IMR-90 (cell line): ENCODE measurements at places on chromosomes 4 and X. TPM values are rescaled to one million over a fixed set of nuclear protein-coding genes. Genes with fewer than 3 reads are reported as not detected.

The DCAF12L1 gene
- total RNA-seq, result not detected in 2 replicates

The GAGE12J gene
- total RNA-seq, result not detected in 2 replicates

The TIGD4 gene
- total RNA-seq, result not detected in 2 replicates

The TREX2 gene
- total RNA-seq, result 0.36 and 0.56 TPM in 2 replicates

The FRG2 gene
- not detected in 2 replicates for total RNA-seq

The AGTR2 gene
- not detected in 2 replicates for total RNA-seq

The PPARGC1A gene
- total RNA-seq, result under 0.01 TPM in 2 replicates

The GALNTL6 gene
- under 0.01 TPM in 1 of 2 replicates, not detected in the other for total RNA-seq

The SHOX gene
- not detected in 2 replicates for total RNA-seq

The C4orf51 gene
- not detected in 2 replicates for total RNA-seq

The PAGE2 gene
- total RNA-seq, result not detected in 2 replicates

The LEF1 gene
- total RNA-seq, result 0.56 and 1.8 TPM in 2 replicates

The RBM46 gene
- total RNA-seq, result not detected in 2 replicates

The NEUROG2 gene
- not detected in 2 replicates for total RNA-seq

The SLC9A6 gene
- total RNA-seq, result 19.0 and 25.0 TPM in 2 replicates

The TMPRSS11F gene
- total RNA-seq, result not detected in 2 replicates

The CLCN4 gene
- total RNA-seq, result 3.9 and 4.5 TPM in 2 replicates

- DNase-seq, result no peak
Observed at GRCh38 chrX:10619425-10620046, 849 bp downstream of the MID1 start.

GRCh38 chrX:30577362-30577991 lies at the start of gene TASL:
TSS of gene TASL (minus strand) at chrX:30577766. CDS start at chrX:30560355, 17,411 bp downstream.
- DNase-seq, result no peak

GRCh38 chr4:33054161-33054560 lies 2334.0 kb downstream of the PCDH7 start:
- DNase-seq, result no peak

DNA sequence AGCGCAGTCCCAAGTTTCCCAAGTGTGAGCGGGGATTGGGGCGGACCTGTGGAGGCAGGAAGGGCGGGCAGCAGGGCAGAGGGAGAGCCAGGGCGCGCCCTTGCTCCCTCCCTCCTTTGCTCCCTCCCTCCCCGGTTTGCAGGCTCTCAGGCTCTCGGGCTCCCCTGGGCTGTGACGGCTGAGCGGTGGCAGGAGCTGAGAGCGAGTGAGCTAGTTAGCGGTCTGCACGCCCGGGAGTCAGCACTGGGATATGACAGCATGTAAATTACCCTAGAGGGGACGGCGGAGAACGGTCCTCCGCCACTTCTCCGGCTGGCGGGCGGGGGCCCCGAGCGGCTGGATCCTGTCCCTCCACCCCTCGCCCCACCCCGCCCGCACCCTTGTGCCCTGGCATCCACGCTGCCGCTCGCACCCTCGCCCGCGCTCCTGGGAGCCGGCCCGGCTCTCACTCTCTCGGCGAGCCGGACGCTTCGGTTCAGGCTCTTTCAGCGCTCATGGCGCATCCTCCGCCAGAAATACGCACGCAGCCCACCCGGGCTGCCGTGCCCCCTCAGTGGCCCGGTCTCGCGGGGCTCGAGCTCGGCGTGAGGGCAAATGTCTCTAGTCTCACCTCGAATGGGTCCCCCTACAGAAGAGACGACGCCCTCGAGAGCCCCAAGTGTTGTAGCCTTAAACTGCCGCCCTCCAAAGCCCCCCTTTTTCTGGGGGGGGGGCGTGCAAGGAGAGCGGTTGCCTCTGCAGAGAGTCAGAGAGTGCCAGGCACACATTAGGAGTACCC lies at the start of gene TSC22D3:
Gene TSC22D3 (minus strand): TSS at position 54 of the 778 bp plus-strand sequence. CDS start 368 bp downstream, outside the sequence.
- peak; percentile 33 for DNase-seq

DNA sequence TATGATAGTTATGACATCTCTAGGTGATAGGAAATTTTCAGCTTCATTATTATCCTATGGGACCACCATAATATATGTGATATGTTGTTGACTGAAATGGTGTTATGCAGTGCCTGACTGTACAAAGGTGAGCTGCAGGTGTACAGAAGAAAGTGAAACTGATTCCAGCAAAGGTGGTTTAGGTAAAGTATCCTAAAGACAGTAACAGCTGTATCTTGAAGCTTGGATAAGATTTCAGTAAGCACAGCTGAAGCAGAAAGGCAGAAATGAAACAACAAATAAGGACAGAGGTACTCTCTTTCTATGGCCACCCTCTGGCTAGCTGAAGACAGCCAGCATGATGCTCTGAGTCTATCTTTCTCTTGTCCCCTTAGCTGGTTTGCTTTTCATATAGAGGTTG lies 30.0 kb upstream of the PGK1 start:
- no peak for DNase-seq

DNA sequence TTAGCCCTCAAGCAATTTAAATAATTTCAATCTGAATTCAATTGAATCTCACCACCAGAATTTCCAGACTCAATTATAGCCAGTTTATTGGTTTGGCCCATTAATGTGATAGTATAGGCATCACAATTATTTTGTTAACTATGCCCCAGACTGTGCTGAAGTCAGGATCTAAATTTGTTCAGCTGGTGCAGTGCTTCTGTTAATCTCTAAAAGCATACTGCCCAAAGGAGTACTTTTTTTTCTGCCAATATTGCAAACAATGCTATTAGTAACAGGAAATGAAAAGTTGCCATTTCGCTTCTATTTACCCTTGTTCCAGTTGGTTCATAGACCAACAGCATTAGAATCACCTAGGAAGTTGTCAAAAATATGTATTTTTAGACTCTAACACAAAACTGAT lies 171.0 kb downstream of the GPM6A start:
- no peak for DNase-seq

DNA sequence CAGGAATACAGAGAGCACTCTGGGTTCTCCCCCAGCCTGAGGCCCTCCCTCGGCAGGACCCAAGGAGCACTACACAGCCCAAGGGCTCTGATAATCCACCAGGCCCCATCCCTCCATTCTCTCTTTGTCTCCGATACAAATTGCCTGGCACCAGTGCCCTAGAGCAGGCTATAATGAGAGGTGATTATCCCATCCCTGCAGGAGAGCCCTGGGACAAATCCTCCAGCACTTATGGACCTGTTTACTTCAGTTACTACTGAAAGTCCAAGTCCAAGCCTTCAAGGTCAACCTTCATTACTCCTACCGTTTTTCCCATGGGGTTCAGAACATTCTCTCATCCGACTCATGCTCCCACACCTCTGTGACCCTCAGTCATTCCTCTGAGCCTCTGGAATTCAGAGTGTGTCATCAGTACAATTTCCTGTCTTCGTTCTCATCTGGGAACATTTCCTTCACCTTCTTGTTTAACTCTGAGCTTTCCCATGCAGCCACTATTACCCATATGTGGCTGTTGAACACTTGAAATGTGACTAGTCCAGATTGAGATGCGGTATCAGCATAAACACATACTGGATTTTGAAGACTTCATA lies 299.0 kb downstream of the RAPGEF2 start:
- DNase-seq, result peak; percentile 98

- no peak for DNase-seq
Observed at GRCh38 chr4:41044165-41044564, 170.2 kb downstream of the APBB2 start.

GRCh38 chrX:49675075-49675719 lies 20.6 kb downstream of the PAGE1 start:
- no peak for DNase-seq

- peak; percentile 83 for DNase-seq
Observed at GRCh38 chr4:85747882-85748491, 273.0 kb downstream of the ARHGAP24 start.

- DNase-seq, result no peak
Observed at GRCh38 chr4:67234296-67234695, 311.0 kb downstream of the CENPC start.

DNA sequence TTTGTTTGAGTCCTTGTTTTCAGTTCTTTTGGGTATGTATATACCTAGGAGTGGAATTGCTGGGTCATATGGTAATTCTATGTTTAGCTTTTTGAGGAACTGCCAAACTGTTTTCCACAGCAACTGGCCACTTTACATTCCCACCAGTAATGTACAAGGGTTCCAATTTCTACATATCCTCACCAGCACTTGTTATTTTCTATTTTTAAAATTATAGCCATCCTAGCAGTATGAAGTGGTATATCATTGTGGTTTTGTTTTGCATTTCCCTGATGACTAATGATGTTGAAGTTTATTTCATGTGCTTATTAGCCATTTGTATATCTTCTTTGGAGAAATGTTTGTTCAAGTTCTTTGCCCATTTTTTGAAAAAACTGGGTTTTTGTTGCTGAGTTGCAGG lies 39.6 kb downstream of the TMEM164 start:
- DNase-seq, result peak; percentile 42

GRCh38 chrX:100447655-100448397 lies 37.8 kb upstream of the PCDH19 start:
- DNase-seq, result peak; percentile 1

GRCh38 chrX:4850312-4850711 lies 1136.9 kb upstream of the PRKX start:
- DNase-seq, result no peak

DNA sequence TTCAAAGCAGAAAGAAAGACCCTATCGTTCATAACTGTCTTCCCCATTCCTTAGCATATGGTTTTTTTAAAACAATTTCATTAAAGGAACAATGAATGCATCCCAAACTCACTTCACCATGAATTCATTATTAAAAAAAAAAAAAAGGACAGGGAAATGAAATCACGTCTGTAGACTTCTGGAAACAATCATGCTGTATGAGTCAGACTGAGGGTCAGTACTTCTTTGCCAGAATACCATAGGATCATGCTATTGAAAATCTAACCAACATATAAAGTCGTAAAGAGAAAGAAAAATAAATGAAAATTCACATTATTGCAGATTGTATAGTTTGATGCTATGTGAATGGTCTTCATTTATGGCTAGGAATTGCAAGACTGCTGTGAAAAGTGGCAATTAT lies 144.4 kb downstream of the PCDH18 start:
- peak; percentile 85 for DNase-seq

DNA sequence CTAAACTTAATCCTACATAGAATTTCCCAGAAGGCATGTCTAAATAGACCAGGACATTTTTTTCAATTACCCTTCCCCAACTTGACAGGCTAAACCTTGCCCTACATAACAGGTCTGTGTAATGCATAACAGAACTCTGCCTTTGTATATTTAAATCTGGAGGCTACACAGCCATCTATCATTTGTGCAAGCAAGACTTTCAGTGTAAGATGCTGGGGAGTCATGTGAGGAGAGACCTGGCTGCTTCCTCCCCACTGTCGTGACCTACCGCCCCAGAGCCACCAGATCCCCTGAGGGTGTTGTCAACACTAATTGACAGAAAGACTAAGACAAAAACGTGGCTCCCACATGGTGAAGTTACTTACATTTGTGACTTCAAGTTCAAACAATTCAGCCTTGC lies 342.2 kb downstream of the PPARGC1A start:
- DNase-seq, result no peak

- DNase-seq, result no peak
Observed at GRCh38 chrX:51334276-51334675, 1.7 kb downstream of the NUDT10 start.

GRCh38 chr4:76488455-76488854 lies 53.4 kb downstream of the SHROOM3 start:
- DNase-seq, result no peak

GRCh38 chr4:123338715-123339114 lies 57.9 kb upstream of the SPRY1 start:
- DNase-seq, result no peak

DNA sequence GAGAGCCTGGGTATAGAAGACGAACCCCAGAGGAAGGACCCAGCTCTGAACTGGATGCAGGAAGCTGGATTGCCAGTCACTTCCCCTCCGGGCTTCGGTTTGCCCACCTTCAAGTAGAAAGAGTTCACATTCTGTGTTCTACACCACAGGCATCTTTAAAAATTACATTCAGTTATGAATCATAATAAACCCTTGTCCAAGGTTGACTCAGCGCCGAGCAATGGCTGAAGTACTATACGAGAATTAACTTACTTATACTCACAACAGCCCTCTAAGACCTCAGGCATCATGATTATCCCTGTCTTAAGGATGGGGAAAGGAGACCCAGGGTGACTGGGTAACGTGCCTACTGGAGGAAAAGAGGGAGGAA lies 72.5 kb downstream of the EVC2 start:
- peak; percentile 87 for DNase-seq

- DNase-seq, result no peak
Observed at GRCh38 chrX:12142661-12143060, 4.4 kb downstream of the FRMPD4 start.

- no peak for DNase-seq
Observed at GRCh38 chrX:5829060-5829459, 399.6 kb downstream of the NLGN4X start.

DNA sequence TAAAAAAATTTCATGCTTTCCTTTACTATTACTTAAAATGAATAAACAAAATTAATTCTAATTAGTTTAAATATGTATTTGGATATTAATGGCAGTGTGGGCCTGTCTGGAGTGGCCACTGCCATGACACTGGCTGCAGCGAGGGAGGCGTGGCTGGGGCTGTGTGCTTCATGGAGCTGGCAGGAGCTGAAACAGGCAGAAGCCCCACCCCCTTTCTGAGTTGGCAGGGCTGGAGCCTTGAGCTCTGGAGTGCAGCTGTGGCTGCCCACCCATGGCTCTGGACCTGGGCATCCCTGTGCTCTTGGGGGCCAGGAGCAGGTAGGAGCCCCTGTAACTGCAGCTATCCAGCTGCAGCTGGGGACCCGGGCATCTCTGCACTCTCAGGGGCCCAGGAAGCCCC lies 8.2 kb upstream of the HSD17B11 start:
- DNase-seq, result no peak

DNA sequence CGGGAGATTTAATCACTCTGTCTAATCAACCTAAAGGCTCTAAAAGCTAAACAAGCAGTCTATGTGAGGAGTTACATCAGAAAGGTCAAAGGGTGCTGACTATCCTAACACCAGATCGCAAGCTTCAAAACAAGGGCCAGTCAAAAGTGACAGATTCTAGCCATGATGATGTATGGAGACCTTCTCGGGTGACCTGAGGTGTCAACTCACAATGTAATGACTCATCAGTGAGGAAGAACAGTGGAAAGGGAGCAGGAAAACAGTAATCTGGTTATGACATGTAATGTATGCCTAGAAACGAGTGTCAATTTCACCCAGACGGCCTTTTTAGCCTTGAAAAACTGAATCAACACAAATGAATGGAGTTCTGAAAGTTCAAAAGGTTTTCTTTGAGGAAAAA lies 375.3 kb downstream of the IDS start:
- no peak for DNase-seq

- no peak for DNase-seq
Observed at GRCh38 chr4:86529436-86529835, 64.7 kb upstream of the PTPN13 start.

DNA sequence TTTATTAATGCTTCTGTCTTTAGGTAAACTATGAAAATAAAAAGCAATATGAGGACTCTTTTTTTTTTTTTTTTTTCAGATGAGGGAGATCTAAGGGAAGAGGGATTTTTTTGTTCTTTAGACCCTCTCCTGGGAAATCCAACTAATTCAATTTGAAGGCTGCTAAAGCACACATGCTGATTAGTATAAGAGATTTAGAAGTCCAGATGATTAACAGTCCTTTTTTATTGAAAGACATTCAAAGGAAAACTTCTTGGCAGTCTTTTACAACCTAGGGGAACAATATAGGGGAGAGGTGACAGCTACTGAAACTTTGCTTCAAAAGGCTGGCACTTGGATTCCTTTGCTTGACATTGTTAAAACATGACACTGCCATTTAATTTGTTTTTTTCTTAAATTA lies 602.5 kb downstream of the RAPGEF2 start:
- no peak for DNase-seq

GRCh38 chr4:105306158-105306781 lies 159.6 kb downstream of the TET2 start:
- DNase-seq, result no peak
